ENCODE measurements at places on chromosomes 2 and 18.

GRCh38 chr2:153408710-153409385 lies 69.7 kb downstream of the RPRM start:
- no peak for DNase-seq

- DNase-seq, result no peak
Measured at GRCh38 chr2:180653481-180653880, 326.9 kb upstream of the UBE2E3 start.

GRCh38 chr2:164903204-164903603 lies 52.1 kb downstream of the SLC38A11 start:
- no peak for DNase-seq

DNA sequence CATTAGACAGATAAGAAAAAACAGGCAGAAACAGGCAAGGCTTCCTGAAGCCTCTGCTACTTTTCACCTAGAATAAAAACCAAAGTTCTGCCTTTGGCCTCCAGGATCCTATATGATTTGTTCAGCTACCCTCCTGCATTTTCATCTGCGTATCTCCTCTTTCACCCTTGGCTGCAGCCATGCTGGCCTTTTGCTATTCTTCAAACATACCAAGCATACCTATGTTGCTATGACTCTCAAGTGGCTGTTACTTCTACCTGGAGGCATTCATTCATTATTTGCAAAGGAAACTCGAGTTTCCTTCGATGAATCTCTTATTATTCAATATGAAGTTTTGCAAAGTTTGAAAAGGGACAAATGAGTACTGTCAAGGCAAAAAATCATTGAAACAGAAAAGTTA lies 106.4 kb upstream of the HNMT start:
- no peak for DNase-seq

- DNase-seq, result no peak
Measured at GRCh38 chr18:4454537-4455112, 482 bp downstream of the DLGAP1 start.

DNA sequence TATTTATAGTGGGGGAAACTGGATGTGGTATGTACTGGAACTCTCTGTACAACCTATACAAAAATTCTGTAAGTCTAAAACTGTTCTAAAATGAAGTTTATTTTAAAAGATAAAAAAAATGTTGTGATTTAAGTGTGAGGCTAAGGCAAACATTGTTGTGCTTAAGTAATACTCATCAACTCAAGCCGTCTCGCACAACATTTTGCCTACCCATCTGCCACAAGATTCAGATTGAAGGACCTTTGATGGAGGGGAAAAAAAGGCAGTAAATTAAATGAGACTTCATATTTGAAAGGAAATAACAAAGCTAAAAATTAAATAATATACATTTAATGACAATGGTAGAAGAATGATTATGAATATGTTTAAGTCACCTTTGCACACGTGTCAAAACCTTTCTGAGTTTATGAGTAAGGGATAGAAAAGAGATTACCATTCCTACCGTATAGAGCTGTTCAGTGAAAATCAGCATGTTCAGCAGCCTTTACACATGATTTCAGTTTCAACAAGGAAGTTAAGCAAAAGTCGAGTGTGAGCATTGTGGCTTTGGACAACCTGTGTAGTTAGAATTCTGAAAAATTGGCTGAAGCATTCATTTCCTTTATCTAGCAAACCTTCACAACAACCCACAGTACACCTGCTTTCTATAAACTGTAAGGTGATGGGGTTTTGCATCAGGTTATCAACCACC lies 499.3 kb downstream of the IRS1 start:
- DNase-seq, result no peak

DNA sequence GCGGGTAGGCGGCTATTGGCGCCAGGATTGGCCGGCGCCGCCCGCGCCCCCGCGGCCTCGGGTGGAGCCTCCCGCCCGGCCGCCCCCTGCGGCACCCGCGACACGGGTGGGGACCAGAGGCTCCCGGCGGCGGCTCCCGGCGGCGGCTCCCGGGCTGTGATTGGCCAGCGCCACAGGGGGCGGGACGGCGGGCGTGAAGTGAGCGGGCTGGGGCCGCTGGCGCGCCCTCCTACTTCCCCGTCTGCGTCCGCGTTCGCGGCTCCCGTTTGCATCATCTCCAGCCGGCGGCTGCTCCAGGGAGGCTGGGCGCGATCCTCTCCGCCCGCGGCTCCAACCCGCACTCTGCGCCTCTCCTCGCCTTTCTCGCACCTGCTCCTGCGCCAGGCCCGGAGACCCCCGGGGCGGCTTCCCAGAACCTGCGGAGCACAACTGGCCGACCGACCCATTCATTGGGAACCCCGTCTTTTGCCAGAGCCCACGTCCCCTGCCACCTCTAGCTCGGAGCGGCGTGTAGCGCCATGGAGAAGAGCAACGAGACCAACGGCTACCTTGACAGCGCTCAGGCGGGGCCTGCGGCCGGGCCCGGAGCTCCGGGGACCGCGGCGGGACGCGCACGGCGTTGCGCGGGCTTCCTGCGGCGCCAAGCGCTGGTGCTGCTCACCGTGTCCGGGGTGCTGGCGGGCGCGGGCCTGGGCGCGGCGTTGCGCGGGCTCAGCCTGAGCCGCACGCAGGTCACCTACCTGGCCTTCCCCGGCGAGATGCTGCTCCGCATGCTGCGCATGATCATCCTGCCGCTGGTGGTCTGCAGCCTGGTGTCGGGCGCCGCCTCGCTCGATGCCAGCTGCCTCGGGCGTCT lies at the start of gene SLC1A4:
Gene SLC1A4 (plus strand): TSS at position 274 of the 856 bp plus-strand sequence. CDS start 245 bp downstream, at position 519.
- DNase-seq, result peak; percentile 88

- DNase-seq, result no peak
Measured at GRCh38 chr2:137168552-137168951, 403.2 kb downstream of the THSD7B start.

DNA sequence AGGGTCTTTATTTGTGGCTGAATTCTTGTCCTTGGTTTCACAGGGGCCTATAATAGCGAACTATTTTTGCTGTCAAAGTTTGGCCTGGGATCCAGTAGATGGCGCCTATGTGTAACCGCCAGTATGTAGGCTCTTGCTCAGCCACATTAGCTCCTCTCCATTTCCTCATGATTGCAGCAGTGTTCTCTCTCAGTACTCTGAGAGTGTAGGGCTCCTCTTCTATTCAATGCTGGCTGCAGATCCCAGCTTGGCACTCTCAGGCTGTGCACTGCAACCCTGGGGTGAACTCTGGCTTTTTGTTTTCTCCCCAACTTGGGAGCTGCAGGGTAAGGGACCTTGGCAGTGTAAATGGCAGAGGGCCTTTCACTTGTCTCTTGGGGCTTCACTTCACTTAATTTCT lies 344.6 kb upstream of the CHAC2 start:
- DNase-seq, result no peak

DNA sequence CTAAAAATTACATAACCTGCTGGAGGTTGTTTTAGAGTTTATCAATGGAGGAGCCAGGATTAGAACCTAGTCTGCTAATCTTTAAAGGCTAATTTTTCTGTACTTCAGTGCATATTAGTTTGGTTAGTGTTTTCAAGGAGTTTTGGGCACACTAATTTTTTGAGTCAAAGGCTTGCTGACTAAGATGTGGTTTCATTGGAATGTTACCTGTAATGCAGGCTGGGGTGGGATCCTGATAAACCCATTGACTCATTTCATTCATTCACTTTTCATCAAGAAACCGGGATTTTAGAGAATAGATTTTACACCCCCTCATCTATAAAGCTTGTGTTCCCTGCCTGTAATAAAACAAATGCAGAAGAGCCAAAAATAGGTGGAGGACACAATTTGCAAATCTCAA lies 91.9 kb upstream of the IL1R2 start:
- DNase-seq, result no peak

DNA sequence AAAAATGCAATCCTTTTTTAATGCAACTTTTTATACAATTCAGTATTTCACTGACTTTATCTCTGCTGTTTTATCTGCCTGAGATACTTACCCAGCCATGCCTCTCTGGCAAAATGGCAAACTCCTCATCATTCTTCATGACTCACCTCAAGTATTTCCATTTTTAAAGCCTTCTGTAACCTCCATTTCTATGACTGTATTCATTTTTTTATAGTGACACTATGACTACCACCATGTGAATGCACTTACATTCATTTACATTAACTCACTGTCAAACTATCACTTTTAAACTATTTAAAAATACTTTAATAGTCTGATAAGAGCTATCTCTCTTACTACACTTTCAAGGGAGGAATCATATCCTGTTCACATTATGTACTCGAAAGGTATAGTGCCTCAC lies 99.4 kb upstream of the SCN7A start:
- no peak for DNase-seq

DNA sequence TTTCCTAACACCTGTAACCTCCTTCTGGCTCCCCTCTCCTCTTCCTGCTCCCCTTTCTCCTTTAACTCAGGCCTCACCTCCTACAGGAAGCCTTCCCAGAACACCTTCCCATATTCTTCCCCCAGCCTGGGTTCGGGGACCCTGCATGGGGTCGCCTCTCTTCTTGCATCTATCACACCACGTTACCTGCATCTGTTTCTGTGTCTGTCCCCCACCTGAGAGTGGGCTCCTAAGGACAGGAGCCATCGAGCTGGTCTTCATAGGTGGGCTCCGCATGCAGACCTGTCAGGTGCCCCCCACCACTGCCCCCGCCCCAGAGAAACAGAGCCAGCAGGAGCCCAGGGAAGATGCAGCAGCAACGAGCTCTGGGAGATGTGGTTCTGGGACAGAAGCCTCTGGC lies 123.2 kb upstream of the GLI2 start:
- DNase-seq, result no peak

DNA sequence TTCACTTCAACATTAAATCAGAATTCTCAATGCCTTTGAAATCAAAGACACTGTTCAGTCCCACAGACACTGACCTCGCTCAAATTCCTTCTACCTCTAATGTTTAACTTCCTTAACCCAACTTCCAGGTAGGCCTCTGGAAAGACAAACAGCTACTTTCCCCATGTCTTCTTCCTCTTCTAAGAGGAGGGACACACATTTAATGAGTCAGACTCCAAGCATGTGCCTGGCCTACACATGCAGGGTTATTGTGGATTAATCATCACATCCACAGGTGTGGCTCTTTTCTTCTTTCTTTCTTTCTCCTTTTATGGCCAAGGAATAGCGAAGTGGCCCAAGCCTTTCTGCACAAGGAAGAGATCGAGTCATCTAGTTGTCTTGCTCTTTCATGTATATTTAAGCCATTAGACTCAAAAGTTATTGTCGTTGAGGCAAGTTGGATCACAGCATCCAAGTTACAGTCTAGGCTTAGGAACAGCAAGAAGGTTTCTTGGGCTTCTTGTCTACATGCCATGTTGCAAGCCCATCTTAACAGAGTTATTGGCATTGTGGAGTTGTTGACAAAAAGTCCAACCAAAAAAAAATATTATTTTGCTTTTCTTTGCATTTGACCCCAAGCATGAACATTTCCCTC lies 387.8 kb downstream of the IRS1 start:
- no peak for DNase-seq

DNA sequence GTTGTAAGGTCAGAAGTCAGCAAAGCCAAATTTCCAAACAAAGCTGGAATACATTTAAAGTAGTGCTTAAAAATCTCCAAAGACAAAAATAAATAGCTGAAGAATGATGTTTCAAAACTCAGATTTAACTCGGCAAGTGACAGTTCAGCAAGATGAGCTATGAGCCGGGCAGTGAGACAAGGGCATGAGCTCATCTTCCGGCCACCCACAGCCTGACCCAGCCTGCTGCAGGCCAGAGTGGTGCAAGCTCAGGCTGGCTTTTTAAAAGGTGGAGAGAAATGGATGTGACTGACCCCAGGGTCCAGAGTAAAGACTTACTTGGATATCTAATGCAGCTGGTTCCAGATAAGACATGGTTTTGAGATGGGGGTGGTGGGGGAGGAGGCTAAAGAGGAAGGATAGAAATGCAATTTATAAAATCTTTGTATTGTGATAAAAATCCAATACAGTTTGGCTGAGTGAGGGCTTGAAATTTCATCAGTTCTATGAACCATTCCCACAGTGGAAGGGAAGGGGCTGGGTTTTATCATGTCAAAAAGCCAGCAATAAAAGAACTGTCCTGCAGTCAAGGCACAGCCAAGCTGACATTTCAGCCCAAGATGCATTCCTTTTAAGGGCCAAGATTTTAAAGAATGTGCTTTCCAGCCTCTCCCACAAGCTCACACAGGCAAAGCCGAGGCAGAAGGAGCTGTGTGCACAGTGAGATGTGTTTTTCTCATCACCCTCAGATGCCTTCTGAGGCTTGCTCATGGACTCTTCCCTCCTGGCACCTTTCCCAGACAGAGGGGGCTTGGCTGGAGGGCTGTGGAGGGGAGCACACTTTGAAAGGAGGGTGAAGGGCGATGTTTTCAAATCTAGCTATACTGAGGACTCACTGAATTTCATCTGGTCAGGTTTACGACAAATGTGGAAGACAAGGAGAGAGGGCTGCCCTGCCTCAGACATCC lies 97.9 kb upstream of the KLHL29 start:
- no peak for DNase-seq

GRCh38 chr2:162261032-162261945 lies 18.0 kb upstream of the FAP start:
- DNase-seq, result no peak

GRCh38 chr2:43676322-43677050 lies at the start of gene C1GALT1C1L:
Gene C1GALT1C1L (minus strand): TSS chr2:43676429. CDS start chr2:43676322, 107 bp downstream.
- DNase-seq, result no peak

GRCh38 chr2:44335806-44336538 lies 25.3 kb downstream of the PREPL start:
- no peak for DNase-seq

- no peak for DNase-seq
Measured at GRCh38 chr2:162915858-162916257, 77.3 kb upstream of the KCNH7 start.

DNA sequence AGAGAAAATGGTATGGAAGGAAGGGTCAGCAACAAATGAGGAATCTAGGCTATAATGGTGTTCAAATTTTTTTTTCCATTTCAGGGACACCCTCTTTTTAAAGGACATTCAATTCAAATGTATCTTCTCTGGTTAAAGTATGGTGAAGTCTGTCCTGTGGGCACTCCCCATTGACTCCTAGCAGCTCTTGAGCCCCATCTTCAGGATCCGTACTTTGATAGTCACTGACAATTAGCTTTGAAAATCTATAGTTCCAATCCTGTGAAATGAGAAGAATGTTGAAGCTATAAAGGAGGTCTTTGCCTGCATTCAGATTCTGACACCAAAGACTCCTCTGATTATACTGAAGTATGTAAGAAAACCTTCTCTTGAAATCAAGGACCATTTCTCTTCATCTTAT lies 43.3 kb downstream of the KCNH7 start:
- no peak for DNase-seq

GRCh38 chr2:169221745-169222369 lies 140.5 kb downstream of the LRP2 start:
- DNase-seq, result no peak

GRCh38 chr2:169345486-169346437 lies 16.6 kb downstream of the LRP2 start:
- no peak for DNase-seq

- no peak for DNase-seq
Measured at GRCh38 chr2:153479573-153479972, 1.0 kb upstream of the RPRM start.

- DNase-seq, result no peak
Measured at GRCh38 chr2:152740743-152741328, 22.4 kb downstream of the ARL6IP6 start.

Data from activated CD4-positive, CD25-positive, alpha-beta regulatory T cell treated with anti-CD3 and anti-CD28 coated beads, Interleukin-2, amount 50 U/mL, for 72 hours (primary cell).